NCI-H1092 (cell line): ENCODE measurements at places on chromosomes 12 and 14.

GRCh38 chr14:52538623-52539022 lies 13.7 kb downstream of the TXNDC16 start:
- DNase-seq, result no peak

DNA sequence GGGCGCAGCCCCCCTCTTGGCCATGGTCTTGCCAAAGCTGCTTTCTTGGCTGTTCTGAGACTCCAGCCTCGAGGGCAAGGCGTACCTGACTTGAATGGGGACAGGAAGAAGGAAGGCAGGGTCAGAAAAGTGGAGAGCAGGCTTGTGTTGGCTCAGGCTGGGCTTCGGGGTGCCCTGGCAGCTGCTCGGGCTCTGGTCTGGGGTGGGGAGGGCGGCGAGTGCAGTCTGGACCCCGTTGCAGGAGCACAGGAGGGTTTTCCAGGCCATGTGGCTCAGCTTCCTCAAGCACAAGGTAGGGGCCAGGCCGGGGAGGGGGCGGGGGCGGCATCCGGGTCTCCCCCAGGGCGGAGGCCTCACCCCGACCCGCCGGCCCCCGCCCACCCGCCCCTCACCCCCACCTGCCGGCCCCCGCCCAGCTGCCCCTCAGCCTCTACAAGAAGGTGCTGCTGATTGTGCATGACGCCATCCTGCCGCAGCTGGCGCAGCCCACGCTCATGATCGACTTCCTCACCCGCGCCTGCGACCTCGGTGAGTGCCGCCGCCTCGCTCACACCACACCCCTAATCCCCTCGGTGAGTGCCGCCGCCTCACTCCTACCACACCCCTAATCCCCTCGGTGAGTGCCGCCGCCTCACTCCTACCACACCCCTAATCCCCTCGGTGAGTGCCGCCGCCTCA lies 4.2 kb downstream of the NOC4L start:
- no peak for DNase-seq

DNA sequence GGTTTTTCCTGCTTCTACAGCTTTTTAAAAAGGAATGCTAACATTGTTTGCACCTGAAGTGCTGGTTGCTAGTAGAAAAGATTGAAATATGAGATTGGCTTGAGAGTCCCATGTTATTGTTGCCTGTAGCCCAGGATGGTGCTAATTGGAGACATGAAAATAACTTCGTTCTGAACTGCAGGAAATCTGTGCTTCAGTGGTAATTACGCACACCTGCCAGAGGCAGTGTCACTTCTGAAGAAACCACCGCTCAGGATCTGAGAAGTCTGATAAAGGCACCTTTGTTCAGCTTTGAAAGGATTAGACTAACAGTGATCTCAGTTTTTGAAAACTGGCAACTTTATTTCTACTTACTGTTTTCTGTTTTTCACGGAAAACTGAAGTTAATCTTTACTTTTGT lies 15.5 kb upstream of the ATP6V0A2 start:
- peak; percentile 7 for DNase-seq

- no peak for DNase-seq
Observed at GRCh38 chr12:21336656-21337055, 1.9 kb upstream of the SLCO1A2 start.

DNA sequence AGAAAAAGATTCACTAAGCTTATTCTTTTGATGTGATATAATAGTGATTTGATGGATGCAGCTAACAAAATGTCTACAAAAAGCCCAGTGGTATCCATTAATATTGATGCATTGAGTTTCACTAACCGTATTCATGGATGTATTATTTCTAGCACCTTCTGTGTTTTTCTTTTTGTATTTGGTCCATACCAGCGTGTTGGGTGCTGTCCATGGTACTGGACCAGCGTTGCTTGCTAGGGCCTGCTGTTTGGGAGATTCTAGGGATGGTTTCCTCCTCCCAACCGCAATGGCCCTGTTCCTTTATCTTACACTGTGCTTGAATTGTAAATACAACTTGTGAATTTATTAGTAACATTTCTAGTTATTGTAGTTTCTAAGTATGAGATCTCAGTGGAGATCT lies 31.7 kb downstream of the ANO4 start:
- no peak for DNase-seq

DNA sequence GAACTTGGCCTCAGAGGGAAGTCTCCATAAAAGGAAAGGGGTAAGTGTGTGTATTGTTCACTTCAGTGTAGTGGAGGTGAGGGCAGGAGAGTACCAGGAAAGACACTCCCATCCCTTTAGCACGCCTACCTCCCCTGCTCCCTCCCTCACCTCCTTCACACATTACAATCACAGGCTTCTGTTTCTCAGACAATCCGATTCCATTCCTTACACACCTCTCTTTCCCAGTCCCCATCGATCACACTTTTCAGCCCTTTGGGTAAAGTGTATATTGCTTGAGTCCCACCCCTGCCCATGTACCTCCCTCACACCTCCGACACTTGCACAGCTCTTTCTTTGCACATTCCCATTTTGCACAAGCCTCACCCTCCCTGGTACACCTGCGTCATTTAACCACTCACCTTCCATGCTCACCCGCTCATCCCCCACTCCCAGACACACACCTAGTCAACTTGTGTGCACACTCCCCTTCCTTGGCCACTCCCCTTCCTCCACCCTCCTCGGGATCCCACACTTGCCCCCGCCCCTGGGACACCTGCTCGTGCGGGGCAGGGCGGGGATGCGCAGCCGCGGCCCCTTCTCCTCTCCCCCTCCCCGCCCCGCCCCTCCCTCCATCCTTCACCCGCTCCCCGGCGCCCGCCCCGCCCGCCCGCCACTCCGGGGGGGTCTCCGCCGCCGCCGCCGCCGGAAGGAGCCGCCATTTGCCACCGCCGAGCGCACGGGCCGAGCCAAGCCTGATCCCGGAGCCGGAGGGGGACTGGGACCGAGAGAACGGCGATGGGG lies at the start of gene MARCHF9:
MARCHF9 (plus strand) TSS at position 693 of the 783 bp plus-strand sequence. CDS start 426 bp downstream, outside the sequence.
- peak; percentile 38 for DNase-seq

DNA sequence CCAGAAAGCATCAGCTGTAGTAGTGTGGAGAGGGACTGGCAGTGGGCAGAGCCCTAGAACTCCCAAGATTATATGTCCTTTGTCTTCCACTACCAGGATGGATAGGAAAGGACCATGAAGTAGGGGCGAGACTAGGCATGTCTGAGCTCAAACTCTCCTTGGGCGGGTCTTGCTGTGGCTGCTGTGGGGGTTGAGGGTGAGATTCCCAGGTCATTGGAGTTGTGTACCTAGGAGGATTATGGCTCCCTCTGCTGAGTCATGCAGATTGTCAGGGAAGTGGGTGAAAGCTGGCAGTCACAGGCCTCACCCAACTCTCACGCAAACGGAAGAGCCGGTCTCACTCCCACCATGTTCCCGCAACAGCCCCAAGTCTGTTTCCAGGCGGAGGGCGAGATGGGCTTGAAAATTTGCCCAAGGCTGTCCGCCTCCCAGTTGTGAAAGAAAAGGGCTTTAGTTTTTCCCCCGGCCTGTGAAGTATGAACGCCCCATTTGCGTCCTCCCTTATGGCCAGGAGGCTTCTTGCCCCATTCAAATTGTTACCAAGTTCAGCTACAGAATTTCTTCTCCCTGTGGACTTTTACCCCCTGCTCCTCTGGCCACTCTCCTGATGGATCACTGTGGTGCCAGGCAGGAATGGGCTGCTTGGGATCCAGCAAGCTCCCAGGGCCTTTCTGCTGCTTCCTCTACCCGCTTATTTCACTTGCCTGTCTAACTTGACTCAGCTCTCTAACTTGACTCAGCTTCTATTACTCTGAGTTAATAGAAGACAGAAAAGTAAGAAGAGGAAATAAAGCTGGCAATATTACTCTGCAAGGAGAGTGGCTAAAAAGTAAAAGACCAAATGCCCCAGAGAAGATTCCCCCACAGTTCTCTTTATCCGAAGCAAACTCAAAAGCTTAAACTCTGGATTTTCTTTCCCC lies 159.3 kb downstream of the SLC2A13 start:
- DNase-seq, result no peak

DNA sequence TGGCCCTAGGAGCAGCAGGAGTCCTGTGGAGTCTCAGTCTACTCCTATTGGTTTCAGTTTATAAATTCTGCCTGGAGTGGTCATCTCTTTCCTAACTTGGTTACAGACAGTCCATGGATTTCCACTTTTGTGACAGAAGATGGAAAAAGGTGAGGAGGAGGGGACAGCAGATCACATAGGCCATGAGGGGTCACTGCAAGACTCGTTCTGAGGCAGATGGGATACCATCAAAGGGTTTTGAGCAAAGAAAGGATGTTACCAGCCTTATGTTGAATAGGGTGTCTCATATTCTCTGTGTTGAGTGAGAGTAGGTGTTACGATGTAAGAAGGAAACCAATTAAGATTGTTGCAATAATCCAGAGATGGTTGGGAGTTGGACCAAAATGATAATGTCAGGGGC lies 15.3 kb downstream of the PDE3A start:
- no peak for DNase-seq

- no peak for DNase-seq
Observed at GRCh38 chr14:102187044-102187443, 47.3 kb downstream of the WDR20 start.

- no peak for DNase-seq
Observed at GRCh38 chr14:35963209-35963608, 137.1 kb downstream of the BRMS1L start.

GRCh38 chr12:117009759-117010158 lies 89.5 kb downstream of the TESC start:
- DNase-seq, result no peak

GRCh38 chr14:94282991-94283723 lies 9.9 kb downstream of the SERPINA10 start:
- no peak for DNase-seq

DNA sequence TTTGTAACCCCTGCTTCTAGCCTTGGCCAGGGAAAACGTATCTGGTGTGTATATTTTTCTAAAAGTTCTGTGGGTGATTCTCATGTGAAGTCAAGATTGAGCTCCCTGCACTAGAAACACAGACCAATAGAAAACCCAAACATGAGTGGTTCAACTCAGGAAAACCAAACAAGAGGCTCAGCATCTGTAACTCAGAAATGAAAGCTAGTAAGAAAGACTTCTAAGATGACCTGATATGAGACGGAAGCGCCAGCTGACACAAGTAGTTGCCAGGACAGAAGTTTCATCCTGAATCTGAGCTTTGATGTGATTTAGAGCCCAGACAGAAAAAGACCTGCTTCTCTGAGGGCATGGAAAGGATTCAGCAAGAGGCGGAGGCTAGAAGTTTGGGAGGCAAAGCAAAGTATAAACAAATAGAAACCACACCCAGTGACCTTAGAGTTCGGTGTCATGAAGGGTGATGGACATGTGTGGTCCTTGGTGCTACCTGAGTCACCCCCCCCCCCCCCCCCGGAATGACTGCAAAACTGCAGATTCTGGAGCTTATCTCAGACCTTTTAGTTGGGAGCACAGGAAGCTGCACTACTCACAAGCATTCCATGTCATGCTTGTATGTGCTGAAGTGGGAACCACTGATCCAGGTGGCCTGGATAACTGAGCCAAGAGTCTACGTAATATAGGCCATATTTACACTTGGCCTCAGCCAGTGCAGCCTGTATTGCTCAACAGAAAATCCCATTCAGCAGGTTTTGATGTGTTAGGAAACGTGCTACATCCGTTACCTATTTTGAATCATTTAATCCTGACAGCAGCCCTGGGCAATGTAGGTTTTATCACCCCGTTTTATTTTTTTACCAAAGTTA lies 191.3 kb downstream of the ANO6 start:
- DNase-seq, result no peak

- DNase-seq, result no peak
Observed at GRCh38 chr12:121532503-121533393, 48.1 kb downstream of the KDM2B start.

DNA sequence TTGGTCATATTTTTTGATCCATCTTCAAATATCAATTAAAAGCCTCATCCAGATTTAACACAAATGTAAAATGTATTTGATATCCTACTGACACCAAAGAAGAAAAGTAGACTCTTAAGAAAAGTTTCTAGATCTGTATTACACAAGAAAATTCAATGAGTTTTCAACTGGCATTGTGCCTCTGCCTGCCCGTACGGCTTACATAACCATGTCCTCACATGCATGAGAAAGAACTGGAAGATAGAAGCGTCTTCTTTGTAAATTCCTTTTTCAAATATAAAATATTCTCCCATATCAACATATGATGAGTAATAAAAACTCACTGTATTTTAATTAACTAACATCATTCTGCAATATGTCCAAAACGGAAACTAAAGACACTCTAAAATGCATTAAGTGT lies 7.2 kb downstream of the ANKS1B start:
- no peak for DNase-seq

GRCh38 chr12:32214723-32215122 lies 108.1 kb downstream of the BICD1 start:
- DNase-seq, result no peak

DNA sequence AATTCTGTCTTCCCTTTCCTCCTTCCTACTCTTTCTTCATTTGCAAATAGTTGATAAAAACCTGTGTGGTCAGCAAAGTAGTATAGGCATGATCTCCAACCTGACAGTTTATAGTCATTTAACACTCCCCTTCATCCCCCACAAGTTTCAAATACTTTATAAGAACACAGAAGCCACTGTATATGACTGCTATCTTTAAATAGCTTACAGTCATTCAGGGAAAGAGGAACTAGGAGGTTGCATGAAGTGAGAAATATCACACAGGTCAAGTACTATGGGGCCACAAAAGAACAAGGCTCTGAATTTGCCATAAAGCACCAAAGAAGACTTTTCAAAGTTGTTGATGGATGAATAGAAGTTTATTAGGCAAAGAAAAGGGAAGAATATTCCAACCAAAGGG lies 431.3 kb downstream of the NPAS3 start:
- DNase-seq, result no peak

DNA sequence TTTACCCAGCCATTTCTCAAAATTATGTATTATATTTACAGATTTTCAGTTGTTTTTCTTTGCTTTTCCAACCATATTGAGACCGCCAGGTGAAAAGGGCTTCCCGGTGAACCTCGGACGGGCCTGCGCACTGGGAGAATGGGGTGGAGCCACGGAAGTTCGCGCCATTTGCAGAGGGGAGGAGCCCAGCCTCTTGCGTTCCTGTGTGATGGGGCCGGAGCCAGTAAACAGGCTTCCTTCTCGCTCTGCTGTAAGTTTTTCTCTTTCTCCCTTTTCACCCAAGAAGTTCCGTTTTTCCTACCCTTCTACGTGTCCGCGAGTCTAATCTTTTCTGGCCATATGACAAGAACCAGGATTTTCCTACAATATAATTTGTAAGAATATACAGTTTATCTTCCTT lies 1108.8 kb upstream of the SEL1L start:
- no peak for DNase-seq

GRCh38 chr12:31226639-31227038 lies 99.3 kb downstream of the SINHCAF start:
- DNase-seq, result no peak

- no peak for DNase-seq
Observed at GRCh38 chr12:71804505-71804904, 35.1 kb upstream of the TBC1D15 start.

GRCh38 chr14:31229638-31230572 lies 22.3 kb upstream of the HECTD1 start:
- DNase-seq, result no peak

- DNase-seq, result no peak
Observed at GRCh38 chr14:52845081-52845480, 53.7 kb upstream of the GNPNAT1 start.

- DNase-seq, result no peak
Observed at GRCh38 chr12:14656846-14657245, 39.6 kb downstream of the GUCY2C start.
